ENCODE measurements at places on chromosomes 7 and 10.

DNA sequence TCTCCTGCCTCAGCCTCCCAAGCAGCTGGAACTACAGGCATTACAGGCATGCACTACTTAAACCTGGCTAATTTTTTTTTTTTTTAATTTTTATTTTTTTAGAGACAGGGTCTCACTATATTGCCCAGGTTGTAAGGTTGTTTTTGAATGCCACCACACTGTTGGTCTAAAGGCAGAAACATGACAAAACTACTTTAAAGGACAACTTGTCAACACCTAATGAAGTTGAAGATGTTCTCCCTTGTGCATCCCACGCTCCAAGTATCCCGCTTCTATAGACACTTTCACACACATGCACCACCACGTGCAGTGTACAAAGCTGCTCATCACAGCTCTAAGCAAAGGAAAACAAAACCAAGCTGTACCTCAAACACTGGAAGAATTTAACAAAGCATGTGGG, 226.4 kb downstream of the FGFR2 start:
- no peak for DNase-seq

DNA sequence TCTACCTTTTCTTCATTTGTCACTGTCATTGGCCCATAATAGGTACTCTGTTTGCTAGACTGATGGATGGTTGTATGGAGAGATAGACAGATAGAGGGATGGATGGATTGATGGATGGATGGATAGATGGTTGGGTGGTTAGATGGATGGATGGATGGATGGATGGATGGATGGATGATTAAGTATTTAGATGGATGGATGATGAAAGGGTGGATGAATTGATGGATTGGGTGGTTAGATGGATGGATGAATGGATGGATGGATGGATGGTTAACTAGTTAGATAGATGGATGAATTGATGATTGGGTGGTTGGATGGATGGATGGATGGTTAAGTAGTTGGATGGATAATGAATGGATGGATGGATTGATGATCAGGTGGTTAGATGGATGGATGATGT, 334.7 kb upstream of the AUTS2 start:
- no peak for DNase-seq

GRCh38 chr7:123647106-123647730, 8.4 kb upstream of the LMOD2 start:
- DNase-seq = no peak

DNA sequence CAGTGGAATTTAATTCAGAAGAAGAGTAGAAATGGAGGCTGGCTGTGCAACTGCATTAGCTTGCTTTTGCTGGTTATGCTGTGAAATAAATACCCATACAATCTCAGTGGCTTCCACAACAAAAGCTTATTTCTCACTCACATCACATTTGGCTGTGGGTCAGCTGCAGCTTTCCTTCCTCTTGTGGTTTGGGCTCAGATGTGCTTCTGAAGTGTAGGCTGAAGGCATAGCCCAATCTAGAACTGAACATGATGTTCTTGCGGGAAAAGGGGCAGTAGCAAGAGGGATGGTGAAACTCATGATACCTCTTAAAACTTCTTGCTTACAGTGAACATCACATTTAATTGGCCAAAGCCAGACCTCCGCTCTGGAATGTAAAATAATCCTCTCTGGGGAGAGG, 119.9 kb downstream of the HECW1 start:
- no peak for DNase-seq

DNA sequence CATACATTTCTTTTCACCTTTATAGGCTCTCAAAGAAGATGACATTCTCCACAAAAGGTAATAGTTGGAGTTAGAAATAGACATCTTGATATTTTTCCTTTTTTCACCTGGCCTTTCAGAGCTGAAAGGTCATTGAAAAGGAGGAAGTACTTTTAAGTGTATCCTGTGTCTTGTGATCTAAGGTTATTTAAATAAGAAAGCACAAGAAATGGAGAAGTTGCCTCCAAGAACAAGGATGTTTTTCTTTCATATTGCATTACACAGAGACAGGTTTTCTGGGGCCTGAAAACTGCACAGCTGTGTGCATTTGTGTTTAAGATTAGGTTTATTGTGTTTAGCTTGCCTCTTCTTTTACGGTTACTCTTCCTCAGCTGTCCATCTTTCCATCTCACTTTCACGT, 103.4 kb upstream of the SEMA3D start:
- no peak for DNase-seq

DNA sequence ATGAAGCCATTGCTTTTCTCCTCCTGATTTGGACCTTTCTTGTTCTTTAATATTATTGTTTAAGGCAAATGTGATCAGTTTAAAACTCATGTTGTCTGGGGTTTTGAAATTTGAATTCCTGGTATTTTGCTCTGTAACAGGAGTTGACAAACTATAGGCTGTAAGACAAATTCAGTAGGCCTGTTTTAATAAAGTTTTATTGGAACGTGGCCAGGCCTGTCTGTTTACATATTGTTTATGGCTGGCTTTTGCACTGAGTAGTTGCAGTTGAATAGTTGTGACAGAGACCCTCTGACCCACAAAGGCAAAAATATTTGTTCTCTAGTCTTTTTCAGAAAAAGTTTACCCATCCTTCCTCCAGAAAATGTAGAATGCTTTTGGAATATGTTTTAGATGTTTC, 29.8 kb downstream of the STARD3NL start:
- DNase-seq = no peak
